ENCODE measurements at places on chromosomes 16 and 17.
A peak's percentile ranks its signal among the peaks of the same experiment; 100 is the strongest.

GRCh38 chr17:78910497-78911284, 7.7 kb upstream of the CEP295NL start:
- no peak for DNase-seq

GRCh38 chr16:89862732-89863131, 10.7 kb upstream of the TCF25 start:
- DNase-seq, result no peak

- peak; percentile 84 for DNase-seq
Observed at GRCh38 chr16:4315186-4316107, at the start of gene GLIS2. Gene GLIS2, plus strand, starts transcription at chr16:4316067. Its CDS starts 16,214 bp downstream, at chr16:4332281.

GRCh38 chr16:27363797-27364196, 38.2 kb upstream of the IL21R start:
- DNase-seq, result no peak

- peak; percentile 61 for DNase-seq
Observed at GRCh38 chr16:12458591-12459358, 344.9 kb downstream of the CPPED1 start.

GRCh38 chr17:77549726-77550366, 408.7 kb upstream of the TNRC6C start:
- DNase-seq, result no peak

GRCh38 chr17:20184977-20185619, 175.9 kb downstream of the SPECC1 start:
- DNase-seq, result no peak

DNA sequence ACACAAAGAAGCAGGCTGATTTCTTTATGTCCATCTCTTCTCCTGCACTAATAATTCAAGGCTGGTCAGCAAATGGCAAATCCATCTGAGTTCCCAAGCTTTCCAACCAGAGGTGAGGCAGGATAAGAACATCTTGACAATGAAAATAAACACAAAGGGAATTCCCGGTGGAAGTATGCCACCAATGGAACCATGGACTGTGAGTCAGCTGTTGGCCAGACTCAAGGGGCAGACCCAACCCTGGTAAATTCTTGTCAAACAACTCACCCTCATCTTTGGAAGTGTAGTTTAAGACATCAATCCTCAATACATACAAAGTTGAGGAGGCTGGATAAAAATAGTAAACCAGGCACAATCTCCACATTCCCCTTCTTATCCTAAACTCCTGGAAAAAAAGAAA, 74.3 kb upstream of the CES5A start:
- no peak for DNase-seq

DNA sequence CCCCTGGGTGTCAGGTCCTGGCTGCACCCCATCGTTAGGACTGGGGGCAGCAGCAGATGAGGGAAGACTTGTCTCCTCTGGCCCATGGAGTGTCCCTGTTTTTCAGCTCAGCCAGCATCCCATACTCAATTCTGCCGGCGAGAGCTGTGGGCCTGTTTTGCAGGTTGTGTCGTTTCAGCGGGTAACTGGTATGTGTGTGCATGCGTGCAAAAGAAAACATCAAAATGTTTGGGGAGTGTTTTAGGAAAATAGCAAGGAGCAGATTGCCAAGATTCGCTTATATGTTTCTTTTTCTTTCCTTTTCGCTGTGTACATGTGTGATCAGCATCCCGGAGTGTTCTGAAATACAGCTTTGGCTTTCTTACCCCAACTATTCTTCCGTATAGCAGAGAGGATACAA, 34.7 kb downstream of the MSI2 start:
- DNase-seq, result no peak

DNA sequence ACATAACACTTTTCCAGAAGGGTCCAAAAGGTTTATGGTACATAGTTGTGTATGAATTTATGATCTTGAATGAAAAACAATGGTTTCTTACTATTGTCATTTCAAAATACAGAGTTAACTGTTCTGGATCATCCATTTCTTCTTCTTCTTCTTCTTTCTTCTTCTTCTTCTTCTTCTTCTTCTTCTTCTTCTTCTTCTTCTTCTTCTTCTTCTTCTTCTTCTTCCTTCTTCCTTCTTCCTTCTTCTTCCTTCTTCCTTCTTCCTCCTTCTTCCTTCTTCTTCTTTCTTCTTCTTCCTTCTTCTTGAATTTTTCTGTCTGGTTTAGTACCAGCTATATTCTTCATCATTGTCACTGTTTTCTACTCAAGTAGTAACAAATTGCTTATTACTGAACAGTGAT, 47.8 kb downstream of the TNRC6C start:
- DNase-seq, result no peak

DNA sequence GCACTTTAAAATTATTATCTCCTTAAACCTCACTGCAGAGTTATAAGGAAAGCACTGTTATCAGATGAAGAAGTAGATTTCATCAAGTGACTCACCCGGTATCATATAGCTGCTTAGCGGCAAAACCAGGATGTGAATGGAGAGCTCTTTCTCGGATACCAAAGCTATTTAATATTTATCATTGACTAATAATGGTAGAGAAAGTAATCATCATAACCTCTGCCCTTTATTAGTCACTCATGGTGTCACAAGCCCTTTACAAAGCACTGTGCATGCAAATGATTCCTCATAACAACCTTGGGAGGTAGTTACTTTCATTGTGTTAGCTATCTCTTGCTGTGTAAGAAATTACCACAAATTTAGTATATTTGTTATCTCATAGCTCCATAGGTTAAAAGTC, 592.9 kb downstream of the MAF start:
- no peak for DNase-seq

DNA sequence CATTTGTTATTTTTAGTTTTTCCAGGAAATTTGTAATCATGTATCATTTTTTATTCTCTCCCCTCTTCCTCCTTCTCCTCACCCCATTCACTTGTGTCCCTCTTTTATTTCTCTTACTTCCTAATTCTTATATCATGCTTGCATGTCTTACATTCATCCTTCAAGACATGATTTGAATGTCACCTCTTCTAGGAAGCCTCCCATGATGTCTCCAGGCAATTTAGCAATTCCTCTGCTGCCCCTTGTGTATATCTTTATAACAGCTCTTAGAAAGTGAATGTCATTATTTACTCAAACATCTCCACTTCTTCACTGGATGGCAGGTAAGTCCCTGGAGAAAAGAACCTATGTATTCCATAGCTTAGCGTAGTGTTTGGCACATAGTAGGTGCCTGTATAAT, 7.8 kb downstream of the HNF1B start:
- DNase-seq, result no peak
